Stimulated activated CD4-positive, alpha-beta T cell treated with anti-CD3 and anti-CD28 coated beads, TNF-alpha, amount 100 ng/mL, for 4 hours (primary cell): ENCODE measurements at places on chromosomes 3 and 15.

DNA sequence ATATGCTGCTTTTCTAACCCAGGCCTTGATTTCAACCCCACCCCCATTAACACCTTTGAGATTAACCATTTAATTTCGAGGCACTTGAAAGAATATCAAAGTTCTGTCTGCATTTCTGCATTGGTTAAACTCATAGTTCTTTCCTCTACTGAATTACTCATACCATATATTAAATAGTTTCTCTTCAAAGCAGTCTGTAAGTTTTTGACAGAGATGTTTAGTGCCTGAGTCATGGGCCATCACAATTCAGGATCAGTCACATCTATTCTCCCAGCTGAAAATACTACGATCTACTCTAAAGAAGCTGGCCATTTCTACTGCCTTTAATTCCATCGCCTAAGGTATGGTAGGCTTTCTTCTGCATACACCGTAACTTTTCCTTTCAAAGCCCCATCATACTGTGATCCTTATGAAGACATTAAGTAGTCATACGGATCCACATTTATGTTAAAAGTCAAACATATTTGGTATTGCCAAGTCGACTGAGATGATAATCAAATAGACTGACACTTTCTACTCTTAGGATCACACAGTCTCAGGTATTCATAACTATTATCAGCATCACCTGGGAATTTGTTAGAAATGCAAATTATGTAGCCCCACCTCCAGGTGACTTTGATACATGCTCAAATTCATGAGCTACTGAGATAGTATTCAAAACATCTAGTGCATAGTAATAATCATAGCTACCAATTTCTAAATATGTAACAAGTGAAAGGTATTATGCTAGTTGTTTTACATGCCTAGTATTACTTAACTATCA, 489.4 kb upstream of the IL12A start:
- no peak for DNase-seq

DNA sequence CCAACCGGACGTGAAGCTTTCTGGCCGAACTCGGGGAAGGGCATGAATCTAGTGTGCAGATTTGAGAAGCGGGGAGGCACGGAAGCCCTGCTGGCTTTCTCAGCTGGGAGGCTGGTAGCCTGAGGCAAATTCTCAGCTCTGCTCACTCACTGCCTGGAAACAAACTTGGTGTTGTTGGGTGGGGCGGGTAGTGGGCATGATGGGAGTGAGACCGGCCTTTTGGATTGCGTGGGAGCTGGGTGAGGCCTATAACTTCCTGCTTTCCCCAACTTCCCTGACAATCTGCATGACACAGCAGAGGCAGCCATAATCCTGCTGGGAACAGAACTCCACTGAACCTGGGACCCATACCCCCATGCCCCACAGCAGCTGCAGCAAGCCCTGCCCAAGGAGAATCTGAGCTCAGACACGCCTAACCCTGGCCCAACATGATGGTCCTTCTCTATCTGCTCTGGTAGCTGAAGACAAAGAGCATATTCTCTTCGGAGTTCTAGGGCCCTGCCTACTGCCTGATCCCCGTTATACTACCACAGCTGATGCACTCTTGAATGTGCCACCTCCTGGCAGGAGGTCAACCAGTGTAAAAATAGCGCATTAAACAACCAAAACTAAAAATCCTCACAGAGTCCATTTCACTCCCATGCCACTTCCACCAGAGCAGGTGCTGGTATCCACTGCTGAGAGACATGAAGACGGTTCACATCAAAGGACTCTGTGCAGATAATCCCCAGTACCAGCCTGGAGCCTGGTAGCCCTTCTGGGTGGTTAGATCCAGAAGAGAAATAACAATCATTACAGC, 44.7 kb downstream of the CEP70 start:
- no peak for DNase-seq

GRCh38 chr3:107235928-107236315, 141.3 kb upstream of the CCDC54 start:
- DNase-seq, result no peak

GRCh38 chr3:11093823-11094340, 60.4 kb upstream of the HRH1 start:
- DNase-seq, result no peak

- no peak for DNase-seq
These were observed 289 bp downstream of the PCSK6 start for GRCh38 chr15:101489237-101489598.

GRCh38 chr15:59380902-59381610, 8.4 kb upstream of the MYO1E start:
- DNase-seq, result no peak

- DNase-seq, result no peak
These were observed 44.8 kb upstream of the NTRK3 start for GRCh38 chr15:88301311-88301710.

DNA sequence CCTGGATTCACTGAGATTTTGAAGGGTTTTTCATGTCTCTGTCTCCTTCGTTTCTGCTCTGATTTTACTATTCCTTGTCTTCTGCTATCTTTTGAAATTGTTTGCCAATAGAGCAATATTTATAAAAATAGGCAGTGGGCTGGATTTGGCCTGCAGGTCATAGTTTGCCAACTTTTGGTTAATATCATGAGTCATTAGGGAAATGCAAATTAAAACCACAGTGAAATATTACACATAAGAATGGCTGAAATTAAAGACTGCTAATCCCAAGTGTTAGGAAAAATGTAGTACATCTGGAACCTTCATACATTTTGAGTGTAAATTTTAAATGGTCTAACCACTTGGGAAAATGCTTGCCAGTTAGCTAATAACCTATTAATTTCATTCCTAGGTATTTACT, 56.3 kb downstream of the ABI3BP start:
- DNase-seq, result no peak

GRCh38 chr3:169780742-169781141, 7.5 kb downstream of the MYNN start:
- DNase-seq, result no peak

DNA sequence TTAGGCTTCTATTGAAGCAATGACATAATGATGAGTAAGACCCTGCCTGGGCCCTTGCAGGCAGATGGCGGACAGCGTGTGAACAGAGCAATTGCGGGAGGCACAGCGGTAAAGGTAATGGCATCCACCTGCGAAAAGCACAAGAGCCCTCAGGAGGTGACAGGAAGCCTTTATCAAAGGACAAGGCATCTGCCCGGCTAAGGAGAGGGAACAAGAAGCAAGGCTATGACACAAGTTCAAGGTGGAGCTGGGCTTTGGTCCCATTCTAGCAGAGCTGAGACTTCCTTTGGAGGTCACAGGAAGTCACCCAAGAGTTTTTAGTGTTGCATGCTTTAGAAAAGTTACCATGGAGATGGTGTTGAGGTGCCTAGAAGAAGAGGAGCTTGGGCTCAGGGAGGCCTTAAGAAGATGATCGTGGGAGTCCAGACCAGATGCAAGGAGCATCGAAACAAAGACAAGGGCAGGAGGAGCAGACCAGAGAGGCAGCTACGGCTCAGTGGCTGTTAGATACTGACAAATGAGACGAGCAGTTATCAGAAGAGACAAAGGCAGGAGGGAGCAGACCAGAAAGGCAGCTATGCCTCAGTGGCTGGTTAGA, 34.5 kb downstream of the OSBPL10 start:
- DNase-seq, result no peak

GRCh38 chr3:8519774-8520448, 18.3 kb downstream of the LMCD1 start:
- no peak for DNase-seq

GRCh38 chr3:99118381-99118780, 216.9 kb upstream of the DCBLD2 start:
- DNase-seq, result no peak

GRCh38 chr3:177133860-177134815, 63.1 kb downstream of the TBL1XR1 start:
- DNase-seq, result no peak

- DNase-seq, result no peak
These were observed 28.3 kb downstream of the IL12A start for GRCh38 chr3:160016972-160017371.

GRCh38 chr15:99845009-99845408, 111.8 kb upstream of the LYSMD4 start:
- DNase-seq, result no peak

DNA sequence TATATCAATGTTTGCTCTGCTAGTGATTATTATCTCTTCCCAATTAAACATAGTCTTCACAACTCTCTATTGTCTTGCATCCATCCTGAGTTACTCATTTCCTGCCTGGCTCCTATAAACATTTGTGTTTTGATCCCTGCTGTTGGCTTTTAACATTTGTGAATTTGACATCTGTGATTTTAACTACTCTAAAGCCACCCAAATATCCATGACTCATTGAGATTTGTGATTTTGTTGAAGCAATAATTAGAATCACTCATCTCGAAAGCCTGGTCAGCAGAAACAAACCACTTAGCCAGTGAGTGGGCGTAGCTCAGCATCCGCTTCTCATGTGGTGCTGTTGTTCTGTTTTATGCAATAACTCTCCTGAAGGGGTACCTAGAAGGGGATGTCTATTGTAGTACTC, 174.3 kb upstream of the ZBTB20 start:
- no peak for DNase-seq

- no peak for DNase-seq
These were observed at the start of gene ATP2B2 for GRCh38 chr3:10505050-10505790. ATP2B2 (minus strand) TSS chr3:10505586; CDS start chr3:10449543, 56,043 bp downstream.

DNA sequence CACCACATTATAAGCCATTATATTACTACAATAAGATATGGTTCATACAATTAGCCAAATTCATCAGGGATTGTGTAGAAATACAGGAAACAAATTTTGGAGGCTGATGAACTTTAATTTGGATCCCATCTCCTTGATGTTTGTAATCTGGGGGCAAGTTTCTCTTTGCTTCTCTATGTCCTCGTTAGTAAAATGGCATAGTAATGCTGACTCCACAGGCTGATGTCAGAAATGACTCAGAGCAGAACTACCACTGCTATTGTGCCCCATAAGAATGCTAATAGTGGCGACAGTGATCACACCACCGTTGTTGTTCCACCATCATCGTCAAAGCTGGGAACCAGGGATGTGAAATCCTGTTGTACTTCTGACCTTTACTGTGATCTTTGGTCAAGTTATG, 722.3 kb upstream of the LMCD1 start:
- no peak for DNase-seq

- no peak for DNase-seq
These were observed 187.1 kb downstream of the FMN1 start for GRCh38 chr15:33007303-33007855.

GRCh38 chr3:32502946-32503286, 264 bp upstream of the CMTM6 start:
- no peak for DNase-seq

DNA sequence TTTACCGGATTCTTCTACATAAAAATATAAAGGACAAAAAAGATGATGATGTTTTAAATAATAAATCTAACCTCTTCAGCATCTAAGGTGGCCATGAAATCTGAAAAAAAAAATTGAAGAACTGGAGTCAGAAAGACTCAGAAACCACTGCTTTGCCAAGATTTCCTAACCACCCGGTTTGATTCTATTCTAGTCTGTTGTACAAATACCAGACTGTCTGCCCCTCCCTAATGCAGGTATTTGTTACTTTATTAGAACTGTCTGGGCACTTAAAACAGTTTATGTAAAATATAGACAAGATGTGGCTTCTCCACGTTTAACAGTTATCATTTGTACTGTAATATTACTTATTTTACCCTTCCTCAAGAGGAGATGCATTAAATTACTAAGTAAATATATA, 48.8 kb downstream of the UACA start:
- no peak for DNase-seq

DNA sequence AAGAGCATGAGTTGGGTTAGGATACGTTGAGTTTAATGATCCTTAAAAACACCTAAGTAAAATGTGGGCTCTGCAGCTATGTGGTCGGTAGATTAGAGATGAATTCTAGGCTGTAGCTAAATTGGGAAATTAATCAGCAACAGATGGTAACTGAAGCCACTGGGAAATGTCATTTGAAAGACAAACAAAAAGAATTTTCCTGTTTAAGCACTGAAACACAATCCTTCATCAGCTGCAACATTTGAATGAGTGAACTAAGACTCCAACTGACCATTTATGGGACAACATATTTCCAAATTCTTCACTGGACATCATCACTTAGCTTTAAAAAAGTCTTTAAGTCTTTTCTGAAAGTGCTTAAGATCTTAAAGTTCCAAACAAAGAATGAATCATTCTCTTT, 226.9 kb downstream of the ZNF385D start:
- no peak for DNase-seq

- DNase-seq, result no peak
These were observed 21.8 kb upstream of the SLC41A3 start for GRCh38 chr3:126105691-126106187.
